Left ventricle myocardium inferior (tissue), 1 donor: ENCODE measurements at places on chromosomes 11 and 22.

DNA sequence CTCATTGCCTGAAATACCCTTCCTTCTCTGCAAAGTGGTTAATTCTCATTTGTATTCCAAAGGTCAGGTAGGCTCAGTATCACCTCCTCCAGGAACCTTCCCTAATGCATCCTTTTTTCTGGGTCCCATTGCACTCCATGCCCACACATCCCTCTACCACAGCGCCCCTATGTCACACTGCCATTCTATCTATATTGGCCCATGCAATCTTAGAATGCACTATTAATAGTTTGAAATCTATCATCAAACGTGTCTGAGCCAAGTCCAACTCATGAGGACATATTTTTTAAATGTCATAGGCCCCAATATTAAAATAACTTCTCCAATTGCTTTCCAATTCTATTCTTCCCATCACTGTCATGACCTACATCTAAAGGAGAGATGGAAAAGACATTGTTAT lies 495.1 kb downstream of the SOX6 start:
- DNase-seq, result no peak

GRCh38 chr11:62150887-62151736 lies 27.3 kb downstream of the INCENP start:
- no peak for DNase-seq

DNA sequence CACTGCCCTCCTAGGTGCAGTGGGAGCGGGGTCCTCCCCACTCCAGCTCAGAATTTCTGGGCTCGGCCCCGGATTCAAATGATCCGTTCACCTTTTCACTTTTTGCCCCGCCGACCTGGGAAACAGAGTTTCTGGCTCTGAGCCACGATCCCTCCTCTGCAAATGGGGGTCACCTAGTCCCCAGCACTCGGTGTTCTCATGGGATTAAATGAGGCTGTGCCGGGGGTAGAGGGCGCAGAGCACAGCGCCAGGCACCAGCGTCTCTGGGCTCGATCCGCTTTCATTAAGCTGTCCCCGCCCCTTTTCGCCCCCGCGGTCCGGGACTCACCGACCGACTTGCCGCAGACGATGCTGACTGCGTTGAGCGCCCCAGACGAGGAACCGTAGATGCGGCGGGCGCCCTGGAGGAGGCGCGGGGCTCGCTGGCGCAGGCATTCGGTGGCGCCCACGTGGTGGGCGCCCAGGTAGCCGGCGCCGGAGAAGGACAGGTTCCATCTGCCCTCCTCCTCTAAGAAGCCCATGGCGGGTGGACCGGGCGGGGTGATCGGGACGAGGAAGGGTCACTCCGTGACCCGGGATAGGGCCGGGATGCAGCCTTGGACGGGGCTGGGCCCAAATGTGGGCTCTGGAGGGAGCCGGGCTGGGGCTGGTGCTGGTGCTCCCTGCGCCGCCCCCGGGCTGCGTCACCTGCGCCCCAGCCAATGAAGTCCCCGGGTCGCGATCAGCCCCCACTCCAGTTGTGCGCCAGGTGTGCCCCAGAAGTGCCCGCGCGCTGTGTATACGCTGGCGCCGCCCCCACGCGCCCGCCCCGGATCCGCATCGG lies at the start of gene PNPLA5:
Gene PNPLA5 (minus strand): TSS at position 654 of the 823 bp plus-strand sequence. CDS start 133 bp downstream, at position 521.
- DNase-seq, result no peak

DNA sequence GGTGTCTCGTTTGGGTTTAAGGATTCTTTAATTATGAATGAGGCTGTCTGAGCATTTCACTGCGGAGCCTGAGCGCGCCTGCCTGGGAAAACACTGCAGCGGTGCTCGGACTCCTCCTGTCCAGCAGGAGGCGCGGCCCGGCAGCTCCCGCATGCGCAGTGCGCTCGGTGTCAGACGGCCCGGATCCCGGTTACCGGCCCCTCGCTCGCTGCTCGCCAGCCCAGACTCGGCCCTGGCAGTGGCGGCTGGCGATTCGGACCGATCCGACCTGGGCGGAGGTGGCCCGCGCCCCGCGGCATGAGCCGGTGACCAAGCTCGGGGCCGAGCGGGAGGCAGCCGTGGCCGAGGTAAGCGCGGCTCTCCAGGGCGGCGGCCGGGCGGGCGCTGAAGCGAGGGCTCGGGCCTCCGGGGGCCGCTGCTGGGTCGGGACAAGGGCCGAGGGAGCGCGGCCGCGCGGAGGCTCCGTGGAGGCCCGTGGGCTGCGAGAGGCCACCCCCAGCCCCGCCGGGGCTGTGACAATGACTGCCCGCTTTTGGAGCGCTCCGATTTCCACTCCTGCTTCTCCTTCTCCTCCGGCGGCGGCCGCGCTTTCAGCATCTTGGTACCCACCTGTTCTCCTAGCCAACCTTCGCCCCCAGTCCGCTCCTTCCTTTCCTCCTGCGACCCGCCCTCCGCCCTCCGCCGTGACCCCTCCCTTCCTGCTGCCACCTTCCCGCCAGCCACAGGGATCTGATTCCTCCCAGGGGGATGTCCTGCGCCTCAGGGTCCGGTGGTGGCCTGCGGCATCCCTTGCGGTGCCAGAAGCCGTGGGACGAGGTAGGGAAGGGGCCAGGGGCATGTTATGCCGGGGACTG lies at the start of gene EXT2:
Gene EXT2 (plus strand): TSS at position 173 of the 854 bp plus-strand sequence. CDS start 12,035 bp downstream, outside the sequence.
- DNase-seq, result peak; percentile 89

GRCh38 chr11:118436639-118437207 lies 431 bp downstream of the KMT2A start:
- no peak for DNase-seq

DNA sequence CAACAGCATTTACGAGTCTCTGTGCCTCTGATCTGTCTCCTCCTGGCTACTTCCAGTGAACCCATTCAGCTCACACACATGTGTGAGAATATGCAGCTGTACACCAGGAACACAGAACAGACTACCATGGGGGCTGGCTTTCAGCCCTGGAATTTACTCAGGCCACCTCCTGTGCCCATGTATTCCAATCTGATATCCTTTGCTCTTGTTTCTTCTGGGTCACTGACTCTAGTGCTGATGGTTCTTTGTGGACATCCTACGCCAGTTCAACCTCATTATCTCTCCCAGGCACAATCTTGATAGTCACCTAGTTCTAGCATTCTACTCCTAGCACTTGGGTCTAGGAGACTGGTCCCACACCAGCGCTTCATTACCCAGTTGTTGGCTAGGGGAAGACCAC lies 23.0 kb upstream of the ZC3H12C start:
- DNase-seq, result no peak

- DNase-seq, result no peak
Observed at GRCh38 chr11:66722745-66723651, 6.0 kb downstream of the SPTBN2 start.

- DNase-seq, result peak; percentile 54
Observed at GRCh38 chr11:2892215-2892966, 6.8 kb upstream of the CDKN1C start.

DNA sequence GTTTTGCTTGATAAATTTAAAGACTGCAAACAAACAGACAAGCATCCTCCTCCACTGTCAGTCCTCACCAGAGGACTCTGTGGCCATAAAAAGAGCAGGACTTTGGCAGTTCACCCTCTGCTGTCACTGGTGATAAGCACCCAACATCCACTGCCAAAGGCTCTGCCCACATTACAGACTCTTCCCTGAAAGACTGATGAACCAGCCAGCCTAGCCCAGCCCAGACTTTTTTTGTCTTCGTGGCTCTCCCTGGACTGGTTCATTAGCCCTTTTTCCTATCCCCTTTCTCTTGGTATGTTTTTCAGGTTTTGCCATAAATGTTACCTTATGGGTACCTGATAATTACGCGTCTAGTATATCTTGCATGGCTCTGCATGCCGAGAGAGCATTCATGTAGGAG lies 15.1 kb downstream of the ST14 start:
- DNase-seq, result no peak

- DNase-seq, result no peak
Observed at GRCh38 chr11:120188371-120188770, 22.5 kb upstream of the OAF start.

DNA sequence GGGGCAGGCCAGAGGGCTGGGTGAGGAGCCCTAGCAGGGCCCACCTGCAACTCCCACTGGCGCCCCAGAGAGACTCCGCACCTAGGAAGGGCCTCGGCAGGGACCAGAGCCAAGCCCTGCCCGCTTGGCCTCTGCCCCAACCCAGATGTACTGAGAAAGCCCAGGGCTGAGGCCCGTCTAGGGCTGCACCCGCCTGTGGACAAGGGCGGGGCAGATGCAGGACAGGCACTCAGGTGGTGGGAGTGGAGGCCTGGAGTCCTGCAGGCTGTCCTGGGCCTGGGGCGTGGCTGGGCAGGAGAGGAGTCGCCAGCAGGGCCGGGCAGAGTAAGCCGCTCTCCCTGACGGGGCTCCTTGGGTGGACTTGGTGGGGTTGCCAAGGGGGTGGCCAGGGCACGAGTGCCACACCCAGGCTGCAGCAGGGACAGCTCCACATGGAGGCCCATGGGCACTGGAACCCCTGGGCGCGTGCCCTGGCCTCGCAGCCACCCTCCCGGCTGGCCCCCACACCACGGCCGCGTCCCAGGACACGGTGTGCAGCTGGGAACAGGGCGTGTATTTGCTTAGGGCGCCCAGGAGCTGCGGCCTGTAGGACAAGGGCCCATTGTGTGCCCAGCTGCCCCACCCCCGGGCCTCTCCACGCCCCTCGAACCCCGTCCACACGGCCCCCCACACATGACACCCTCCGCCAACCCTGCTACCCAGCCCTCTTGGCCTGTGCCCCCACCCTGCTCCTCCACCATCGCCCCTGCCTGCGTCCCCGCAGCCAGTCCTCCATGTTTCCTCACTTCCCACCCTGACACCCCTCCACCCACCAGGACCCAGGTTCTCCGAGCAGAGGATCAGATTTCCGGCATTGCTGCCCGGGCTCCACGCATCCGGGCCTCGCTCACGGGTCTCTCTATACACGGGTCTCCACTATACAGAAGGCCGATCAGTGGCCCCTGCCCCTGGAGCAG lies 11.3 kb upstream of the PIM3 start:
- DNase-seq, result no peak

GRCh38 chr11:109708184-109708583 lies 286.2 kb downstream of the C11orf87 start:
- DNase-seq, result no peak

- DNase-seq, result peak; percentile 97
Observed at GRCh38 chr22:37807410-37808293, at the start of gene GCAT. Gene GCAT (plus strand): TSS chr22:37807934. CDS start chr22:37807968, 34 bp downstream.

DNA sequence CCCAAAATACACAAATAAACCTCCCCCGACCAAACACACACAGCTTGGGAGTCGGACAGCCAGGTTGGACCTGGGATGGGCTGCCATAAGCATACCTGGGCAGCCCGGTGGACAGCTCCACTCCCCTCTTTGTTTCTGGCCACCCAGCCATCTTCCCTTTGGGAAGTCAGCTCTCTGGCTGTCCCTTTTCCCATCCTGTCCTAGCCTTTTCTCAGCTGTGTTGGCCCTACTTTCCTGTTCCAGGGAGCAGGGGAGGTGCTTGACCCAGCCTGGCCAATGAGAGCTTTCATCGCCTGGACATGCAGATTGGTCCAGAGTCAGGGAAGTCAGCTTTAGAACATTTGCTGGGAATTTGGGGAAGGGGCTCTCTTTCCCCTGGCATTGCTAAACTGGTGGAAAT lies 68.7 kb upstream of the NECTIN1 start:
- no peak for DNase-seq

GRCh38 chr11:33182246-33182878 lies 21.1 kb upstream of the CSTF3 start:
- no peak for DNase-seq

DNA sequence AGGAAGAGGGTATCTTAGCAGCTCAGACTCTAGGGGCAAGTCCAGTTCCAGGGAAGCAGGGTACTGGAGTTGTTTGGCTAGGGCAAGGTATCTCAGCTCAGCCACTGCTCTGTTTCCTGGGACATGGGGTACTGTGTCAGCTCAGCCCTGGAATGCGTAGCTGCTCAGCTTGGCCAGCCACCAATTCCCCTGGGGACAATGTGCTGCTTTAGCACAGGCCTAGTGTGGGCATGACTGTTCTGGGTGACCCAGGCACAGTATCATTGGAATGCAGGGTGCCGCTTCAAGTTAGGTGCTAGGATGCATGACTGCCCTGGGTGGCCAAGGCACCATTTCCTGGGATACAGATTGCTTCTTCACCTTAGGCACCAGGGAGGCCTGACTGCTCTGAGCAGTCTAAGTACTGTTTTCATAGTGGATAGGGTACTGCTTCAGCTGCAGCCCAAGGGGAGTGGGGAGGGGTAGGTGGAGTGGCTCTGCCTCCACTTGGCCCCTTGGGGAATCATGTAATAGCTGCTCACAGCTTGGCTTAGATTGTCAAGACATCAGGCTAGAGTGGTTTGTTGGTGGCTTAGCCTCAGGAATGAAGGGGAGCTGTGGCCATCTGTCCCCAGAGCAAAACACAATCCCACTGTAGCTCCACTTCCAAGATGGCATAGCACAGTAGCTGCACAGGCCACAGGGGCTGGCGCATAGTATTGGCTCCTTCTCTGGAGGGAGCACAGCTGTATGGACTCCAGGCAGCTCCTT lies 36.0 kb downstream of the MADD start:
- DNase-seq, result peak; percentile 78

DNA sequence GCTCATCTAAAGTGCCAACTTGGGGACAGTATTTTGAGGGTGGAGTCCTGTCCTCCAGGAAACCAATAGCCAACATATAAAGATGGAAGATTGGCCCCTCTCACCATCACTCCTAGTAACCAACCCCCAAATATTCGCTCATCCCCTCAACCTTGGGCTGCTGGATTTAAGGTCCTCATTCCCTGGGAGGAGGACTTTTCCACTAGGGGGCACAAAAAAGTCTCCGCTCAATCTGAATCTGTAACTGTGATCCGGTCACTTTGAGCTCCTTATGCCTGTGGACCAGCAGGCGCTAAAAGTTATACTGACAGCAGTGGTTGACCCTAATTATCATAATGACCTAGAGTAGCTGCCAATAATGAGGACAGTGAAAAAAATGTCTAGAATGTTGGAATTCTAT lies 20.5 kb upstream of the CLPB start:
- DNase-seq, result no peak

DNA sequence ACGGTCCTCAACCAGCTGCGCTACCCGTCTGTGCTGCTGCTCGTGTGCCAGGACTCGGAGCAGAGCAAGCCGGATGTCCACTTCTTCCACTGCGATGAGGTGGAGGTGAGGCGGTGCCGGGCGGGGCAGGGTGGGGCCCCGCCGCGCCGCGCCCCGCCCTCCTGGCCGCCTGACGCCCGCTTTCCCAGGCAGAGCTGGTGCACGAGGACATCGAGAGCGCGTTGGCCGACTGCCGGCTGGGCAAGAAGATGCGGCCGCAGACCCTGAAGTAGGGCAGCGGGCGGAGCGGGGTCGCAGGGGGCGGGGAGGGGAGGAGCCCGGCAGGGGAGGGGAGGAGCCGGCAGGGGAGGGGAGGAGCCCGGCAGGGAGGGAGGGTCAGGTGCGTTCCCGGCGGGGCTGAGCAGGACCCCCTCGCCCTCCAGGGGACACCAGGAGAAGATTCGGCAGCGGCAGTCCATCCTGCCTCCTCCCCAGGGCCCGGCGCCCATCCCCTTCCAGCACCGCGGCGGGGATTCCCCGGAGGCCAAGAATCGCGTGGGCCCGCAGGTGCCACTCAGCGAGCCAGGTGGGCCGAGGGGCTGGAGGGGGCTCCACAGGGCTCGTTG lies 14.7 kb downstream of the EPS8L2 start:
- DNase-seq, result no peak

- DNase-seq, result no peak
Observed at GRCh38 chr11:115869780-115870431, 365.7 kb upstream of the CADM1 start.

- no peak for DNase-seq
Observed at GRCh38 chr22:41722496-41722895, 23.2 kb downstream of the MEI1 start.

GRCh38 chr11:47518212-47518964 lies 34.5 kb downstream of the CELF1 start:
- DNase-seq, result no peak

GRCh38 chr11:68206211-68206610 lies 6.9 kb downstream of the KMT5B start:
- DNase-seq, result no peak

GRCh38 chr11:98564233-98564632 lies 456.5 kb upstream of the CNTN5 start:
- no peak for DNase-seq

- no peak for DNase-seq
Observed at GRCh38 chr11:47991894-47992293, 11.5 kb downstream of the PTPRJ start.
